ENCODE measurements at places on chromosomes 16 and 17. TPM values are rescaled to one million over a fixed set of nuclear protein-coding genes. Genes with fewer than 3 reads are reported as not detected.

The ARHGDIG gene
- 0.09 TPM for total RNA-seq

- DNase-seq, result no peak
Observed at GRCh38 chr17:20206591-20206990, 197.4 kb downstream of the SPECC1 start.

- DNase-seq, result no peak
Observed at GRCh38 chr16:58329135-58329534, 34.3 kb upstream of the PRSS54 start.

The NPIPB13 gene
- total RNA-seq, result 0.66 TPM

The HAP1 gene
- total RNA-seq, result 0.33 TPM

DNA sequence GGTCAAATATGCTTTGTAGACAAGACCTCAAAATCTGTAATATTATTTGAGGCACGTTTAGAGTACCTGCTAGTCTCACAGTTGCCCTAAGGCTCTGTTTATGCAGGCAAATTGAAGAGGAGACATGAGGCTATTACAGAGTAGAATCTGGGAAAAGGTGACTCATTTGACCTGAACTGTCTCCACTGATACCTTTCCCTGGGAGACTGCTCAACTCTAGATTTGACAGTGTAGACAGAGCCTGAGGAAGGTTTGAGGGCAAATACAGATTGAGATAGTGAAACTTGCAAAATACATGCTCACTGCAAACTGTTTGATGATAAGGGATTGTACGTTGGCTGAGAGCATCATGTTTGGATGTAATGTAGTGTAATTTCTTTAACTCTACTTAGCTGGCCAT lies 1266.6 kb upstream of the CDH8 start:
- DNase-seq, result no peak

DNA sequence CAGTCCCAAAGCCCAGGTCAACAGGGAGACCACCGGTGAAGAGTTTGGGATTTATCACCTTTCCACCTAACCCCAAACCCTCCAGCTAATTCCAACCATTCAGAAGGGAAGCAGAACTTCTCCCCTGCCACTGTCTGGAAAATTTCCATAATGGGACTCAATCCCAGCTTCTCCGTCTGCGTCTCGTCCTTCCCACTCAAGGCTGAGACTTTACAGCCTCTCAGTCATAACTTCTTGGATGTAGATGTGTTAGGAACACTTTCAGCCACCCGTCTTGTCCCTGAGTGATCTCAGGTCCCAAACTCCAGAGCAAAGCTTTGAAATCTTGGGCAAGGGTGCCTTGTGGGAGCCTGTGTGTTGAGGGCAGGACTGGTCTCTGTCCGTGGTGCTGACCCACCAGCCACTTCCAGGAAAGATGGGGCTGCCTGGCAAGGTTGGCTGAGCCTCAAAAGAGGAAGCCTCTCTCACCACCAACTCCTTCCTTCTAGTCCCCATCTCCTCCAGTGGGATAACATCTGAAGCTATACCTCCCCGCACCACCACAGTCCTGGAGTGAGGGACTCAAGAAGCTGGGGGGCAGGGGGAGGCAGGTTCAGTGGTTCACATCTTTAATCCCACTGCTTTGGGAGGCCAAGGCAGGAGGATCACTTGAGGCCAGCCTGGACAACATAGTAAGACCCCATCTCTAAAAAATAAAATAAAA lies 9.3 kb downstream of the GAS2L2 start:
- no peak for DNase-seq

- DNase-seq, result no peak
Observed at GRCh38 chr17:47992216-47992615, 21.3 kb downstream of the CDK5RAP3 start.

DNA sequence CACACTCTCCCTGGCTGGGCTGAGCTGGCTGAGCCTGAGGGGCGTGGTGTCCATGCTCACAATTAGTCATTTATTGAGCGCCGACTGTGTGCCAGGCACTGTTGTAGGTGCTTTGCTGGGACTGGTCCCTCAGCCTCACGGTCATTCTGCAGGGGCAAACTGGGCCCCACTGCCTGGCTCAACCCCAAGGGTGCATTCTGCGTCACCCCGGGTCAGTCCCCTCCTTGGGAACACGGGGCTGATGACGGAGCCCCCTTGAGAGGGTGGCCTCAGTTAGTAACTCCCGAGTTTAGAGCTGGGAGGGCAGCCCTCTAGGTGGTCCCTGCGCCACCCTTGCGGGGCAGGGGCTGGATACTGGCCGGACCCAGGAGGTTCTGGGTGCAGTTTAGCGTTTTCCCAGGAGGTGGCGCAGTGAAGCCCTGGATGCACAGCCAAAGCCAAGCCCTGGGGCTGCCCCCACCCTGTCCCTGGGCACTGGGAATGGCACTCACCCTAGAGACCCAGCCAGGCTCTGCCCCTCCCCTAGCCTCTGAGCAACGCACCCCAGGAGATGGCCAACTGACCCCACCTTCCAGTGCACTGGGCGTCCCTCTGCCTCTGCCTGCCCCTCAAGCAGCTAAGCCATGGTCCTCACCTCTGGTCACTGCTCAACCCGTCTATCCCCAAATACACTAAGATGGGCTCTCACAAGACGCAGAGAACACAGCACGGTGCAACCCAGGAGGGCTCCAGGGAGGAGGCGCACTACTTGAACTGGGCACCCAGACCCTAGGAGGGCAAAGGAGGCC lies 243.2 kb upstream of the GSE1 start:
- DNase-seq, result peak; percentile 50

The GLIS2 gene
- total RNA-seq, result 0.85 TPM

DNA sequence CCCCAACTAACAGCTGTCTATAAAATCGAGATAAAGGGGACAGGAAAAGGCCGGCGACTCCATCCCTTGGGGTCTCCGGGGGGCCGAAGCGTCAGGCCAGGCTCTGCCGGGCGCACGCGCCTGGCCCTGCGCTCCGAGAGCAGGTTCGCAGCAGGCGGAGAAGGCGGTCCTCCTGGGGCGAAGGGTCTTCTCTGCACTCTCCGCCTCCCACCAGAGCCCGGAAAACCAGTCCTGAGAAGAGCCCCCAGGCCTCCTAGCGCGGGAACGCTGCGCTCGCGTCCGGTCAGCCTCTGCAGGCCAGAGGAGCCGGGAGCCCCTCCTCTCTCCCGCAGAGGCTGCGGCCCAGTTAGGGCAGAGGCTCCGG lies 5.1 kb downstream of the FOXF1 start:
- no peak for DNase-seq

GRCh38 chr16:4506450-4506849 lies 30.3 kb downstream of the HMOX2 start:
- peak; percentile 61 for DNase-seq

- peak; percentile 50 for DNase-seq
Observed at GRCh38 chr17:74738051-74738996, 1.3 kb downstream of the RAB37 start.

The TTLL6 gene
- 0.42 TPM for total RNA-seq

GRCh38 chr17:49850772-49851386 lies 3.0 kb upstream of the TAC4 start:
- DNase-seq, result no peak

DNA sequence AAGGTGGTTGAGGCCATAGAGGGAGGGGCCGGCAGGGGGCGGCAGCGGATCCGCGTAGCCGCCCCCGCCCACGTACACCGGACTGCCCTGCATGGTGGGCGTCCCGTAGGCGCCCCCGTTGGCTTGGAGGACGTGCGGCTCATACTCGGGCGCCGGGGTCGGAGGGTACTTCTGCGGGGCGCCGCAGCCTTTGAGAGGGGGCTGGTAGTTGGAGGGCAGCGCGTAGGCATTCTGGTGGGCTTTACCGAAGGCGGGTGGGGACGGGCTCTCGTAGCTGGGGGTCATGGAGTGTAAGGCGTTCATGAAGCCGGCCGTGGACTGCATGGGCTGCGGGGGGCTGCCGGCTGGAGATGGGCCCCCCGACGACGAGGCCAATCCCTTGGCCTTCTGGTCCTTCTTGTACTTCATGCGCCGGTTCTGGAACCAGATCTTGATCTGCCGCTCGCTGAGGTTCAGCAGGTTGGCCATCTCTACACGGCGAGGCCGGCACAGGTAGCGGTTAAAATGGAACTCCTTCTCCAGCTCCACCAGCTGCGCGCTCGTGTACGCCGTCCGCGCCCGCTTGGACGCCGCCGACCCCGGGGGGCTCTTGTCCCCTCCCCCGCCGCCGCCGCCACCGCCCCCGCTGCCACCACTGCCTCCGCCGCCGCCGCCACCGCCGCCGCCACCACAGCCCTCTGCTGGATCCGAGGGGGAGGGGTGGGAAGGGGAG lies 5.7 kb upstream of the HOXB2 start:
- no peak for DNase-seq

The FBXW10 gene
- total RNA-seq, result 0.09 TPM

DNA sequence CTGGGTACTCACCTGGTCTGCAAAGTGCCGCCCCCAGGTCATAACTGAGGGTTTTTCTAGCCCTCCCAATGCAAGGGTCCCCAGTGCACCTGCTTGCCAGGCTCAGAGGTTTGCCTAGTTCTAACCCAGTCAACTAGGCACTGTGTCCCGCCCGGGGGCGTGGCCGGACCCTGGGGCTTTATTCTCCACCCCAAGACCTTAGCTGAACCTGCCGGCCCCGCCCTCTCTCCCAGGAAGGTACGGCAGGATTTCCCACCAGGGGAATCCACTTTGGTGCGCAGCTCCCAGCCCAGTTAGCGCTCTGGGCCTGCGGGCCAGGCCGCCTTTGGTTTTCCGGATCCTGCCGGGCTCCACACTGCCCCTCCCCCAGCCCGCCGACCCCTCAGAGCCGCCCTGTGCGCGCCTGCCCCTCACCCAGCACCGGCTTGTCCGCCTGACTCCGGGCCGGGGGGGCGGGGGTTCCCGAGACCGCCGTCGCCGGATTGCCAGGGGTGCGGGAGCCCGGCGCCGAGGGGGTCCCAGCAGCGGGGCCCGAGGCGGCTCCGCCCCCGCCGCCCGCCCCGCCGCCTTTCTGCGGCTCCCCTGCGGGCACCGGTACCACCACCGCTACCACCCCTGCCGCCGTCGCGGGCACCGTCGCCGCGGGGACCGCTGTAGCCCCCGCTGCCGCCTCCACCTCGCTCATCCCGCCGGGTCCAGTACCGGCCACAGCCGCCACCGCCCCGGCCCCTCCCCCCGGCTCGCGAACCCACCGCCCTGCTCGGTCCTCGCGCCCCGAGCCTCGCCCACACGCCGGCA lies 424 bp downstream of the YBX2 start:
- no peak for DNase-seq

The FAM83G gene
- 3.8 TPM for total RNA-seq

The CCL15 gene
- not detected for total RNA-seq

The PLD6 gene
- total RNA-seq, result 1.9 TPM

GRCh38 chr17:73634629-73635028 lies 9.6 kb downstream of the SDK2 start:
- DNase-seq, result no peak

The CCL4L2 gene
- total RNA-seq, result 11.8 TPM

The CPHXL2 gene
- total RNA-seq, result not detected

DNA sequence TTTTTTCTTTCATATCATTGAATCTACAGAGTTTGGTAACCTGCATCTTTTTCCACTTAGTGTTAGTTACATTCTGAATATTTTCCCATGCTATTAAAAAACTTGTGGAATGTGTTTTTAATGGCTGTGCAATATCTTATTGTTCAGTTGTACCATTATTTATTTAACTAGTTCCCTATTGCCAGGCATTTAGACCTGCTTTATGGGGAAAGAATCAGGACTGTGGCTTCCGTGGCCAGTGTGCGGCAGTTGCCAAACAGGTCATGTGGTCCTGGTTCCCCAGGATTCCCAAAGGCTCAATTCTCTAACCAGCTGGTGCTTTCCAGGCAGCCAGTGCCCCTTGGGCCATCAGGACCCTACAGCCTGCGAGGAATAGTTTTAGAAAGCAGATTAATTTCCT lies 30.8 kb downstream of the NDEL1 start:
- no peak for DNase-seq

The CD300A gene
- 28.0 TPM for total RNA-seq

DNA sequence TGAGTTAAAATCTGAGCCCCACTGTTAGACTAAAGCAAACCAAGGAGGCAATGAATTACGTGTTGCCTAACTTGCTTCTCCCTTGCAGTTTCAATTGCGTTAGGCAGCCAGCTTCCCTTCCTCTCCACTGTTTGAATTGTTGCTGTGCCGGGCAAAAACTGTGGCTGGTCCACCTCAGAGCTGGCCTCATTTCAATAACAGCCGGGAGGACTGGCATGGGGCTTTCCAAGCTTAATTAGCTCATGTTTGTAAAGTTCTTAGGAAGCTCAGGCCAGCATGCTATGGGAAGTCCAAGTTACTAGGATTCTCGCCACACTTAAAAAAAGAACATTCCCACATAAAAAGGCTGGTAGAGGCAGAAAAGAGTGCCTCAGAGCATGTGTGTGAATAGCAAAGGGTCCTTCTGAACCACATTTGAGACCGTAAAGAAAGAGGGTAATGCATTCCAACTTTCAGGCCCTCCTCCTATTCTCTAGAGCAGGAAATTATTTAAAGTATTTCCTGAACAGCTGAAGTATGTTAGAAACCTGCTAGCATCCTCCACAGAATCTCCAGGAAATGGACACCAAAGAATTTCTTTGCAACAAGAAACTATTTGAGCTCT lies 79.0 kb upstream of the SMURF2 start:
- no peak for DNase-seq

GRCh38 chr17:65294181-65294719 lies 157.1 kb downstream of the RGS9 start:
- peak; percentile 75 for DNase-seq

The ZNF768 gene
- total RNA-seq, result 10.5 TPM

DNA sequence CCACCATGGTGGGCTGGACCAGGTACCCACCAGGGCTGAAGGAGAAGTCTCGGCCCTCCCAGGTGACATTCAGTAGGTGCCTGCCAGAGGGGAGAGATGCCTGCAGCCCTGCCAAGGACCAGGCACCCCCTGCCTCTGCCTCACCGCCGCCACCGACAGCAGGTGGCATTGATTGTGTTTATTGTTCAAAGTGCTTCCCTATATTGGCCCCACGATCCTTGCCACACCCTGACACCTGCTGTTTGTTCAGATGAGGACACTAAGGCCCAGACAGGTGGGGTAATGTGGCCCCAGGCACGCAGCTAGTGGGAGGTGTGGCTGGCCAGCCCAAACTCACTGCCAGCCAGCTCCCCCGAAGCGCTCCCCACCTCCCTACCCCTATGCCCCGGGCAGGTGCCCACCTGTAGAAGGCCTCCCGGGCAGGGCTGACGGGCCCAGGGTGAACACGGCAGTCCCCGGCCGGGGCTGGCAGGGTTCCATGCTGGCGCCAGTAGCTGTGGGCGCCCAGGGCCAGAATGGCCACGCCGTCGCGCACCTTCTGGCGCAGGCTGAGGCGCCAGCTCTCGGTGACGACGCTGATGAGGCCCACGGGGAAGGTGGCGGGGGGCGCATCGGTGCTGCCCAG lies 8.0 kb downstream of the GRIN2C start:
- DNase-seq, result no peak

GRCh38 chr17:41018541-41018940 lies 8.5 kb downstream of the KRTAP1-5 start:
- no peak for DNase-seq

Measured in thymus (tissue), 14 donors.